NCI-H526 treated with DMSO at 0.1 percent for 48 hours (cell line): ENCODE measurements at places on chromosomes 1 and 21.

GRCh38 chr1:230549625-230550024 lies 92.7 kb upstream of the COG2 start:
- no peak for DNase-seq

DNA sequence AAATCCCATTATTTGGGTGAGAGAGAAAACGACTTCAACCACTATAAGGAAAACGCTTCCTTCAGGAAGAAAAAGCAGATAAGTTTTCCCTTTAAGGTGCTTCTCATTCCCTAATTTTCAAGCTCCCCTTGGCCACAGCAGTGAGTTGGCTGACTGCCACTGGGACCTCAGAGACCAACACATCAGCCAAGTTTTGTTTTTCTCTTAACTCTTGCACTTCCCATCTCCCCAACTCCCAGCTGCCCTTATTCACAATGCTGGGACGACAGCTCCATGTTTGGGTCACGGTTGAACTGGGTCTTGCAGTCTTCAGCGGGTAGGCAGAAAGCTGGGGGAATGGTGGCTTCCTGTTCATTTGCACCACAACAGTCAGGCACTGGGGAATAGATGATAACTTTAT lies 18.9 kb downstream of the SGIP1 start:
- no peak for DNase-seq

GRCh38 chr1:112444269-112444668 lies 48.3 kb downstream of the CTTNBP2NL start:
- DNase-seq, result no peak

DNA sequence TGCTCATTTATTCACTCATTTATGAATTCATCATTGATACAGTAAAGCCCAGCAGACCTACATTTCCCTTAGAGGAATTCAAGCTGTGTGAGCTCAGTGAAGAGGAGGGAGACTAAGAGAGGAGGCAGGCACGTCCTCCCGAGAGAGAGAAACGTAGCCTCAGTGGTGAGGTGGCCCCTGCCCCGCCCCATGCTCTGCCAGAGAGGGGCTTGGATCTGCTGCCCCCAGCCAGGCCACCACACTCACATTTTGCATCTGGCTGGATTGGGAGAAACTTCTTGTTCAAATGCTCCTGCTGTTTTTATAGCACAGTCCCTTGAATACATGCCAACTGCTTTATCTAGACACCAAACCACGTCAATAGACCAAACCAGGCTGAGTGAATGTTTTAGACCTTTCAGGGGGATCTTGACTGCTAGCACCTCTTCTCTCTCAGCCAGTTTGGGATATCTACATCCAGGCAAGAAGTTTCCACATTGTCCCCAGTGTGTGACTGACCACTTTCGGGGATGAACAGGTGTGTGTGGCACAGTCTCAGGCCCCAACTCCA lies 67.7 kb upstream of the AJAP1 start:
- DNase-seq, result no peak

DNA sequence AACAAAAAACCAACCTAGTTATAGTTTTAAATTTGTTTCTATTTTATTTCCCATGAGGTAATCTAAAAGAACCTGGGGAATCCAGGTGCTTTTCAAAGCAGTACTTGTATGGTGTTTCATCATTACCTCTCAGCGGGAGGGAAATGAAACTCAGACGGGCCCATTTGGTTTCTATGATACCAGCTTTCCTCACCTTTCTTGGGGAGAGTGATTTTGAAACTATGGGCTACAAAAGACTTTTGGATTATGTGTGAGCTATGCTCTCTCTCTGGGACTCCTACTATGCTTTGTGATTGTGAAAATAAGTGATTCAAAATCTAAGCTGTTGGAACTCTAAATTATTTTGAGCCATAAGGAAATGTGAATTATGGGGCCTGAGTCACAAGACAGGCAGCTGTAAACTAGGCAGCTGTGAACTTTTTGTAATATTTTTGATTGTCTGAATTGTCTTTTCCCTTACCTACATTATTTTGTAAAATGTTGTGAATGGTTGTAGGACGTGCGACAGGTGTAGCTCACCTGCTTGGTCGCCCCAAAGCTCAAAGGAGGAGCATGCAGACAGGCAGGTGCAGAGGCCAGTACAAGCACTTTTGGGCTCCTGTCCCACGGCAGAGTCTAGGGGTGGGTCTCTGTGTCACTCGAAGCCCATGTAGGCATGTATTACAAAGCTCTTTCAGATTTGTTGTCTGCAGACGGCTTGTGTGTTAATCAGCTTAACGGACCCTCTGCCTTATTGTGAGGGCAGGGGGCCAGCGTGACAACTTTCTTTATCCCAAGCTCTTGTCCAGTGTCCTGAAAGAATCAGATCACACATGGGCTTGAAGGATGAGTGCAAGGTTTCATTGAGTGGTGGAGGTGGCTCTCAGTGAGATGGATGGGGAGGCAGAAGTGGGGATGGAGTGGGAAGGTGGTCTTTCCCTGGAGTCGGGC lies 64.8 kb upstream of the BACH1 start:
- DNase-seq, result no peak

DNA sequence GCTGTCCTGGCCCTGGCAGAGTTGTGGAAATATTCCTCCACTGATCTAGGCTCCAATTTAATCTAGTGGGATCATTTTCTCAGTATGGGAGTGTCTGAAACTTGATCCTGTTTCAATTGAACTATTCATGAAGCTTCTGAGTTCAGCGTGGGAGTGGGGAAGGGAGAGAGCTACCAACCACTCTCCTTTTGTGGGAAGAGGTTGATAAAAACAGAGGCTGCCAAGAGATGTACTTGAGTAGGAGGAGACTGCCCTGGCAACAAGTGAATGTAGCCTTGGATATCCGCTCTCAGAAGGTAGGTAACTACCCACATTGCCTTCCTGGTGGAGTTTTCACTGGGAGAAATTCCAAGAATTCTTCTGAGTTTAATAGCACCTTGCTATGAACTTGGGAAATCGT lies at the start of gene CTXND2:
Gene CTXND2, plus strand, starts transcription at position 119 of the 400 bp plus-strand sequence. CDS start 25,179 bp downstream, outside the sequence.
- no peak for DNase-seq

DNA sequence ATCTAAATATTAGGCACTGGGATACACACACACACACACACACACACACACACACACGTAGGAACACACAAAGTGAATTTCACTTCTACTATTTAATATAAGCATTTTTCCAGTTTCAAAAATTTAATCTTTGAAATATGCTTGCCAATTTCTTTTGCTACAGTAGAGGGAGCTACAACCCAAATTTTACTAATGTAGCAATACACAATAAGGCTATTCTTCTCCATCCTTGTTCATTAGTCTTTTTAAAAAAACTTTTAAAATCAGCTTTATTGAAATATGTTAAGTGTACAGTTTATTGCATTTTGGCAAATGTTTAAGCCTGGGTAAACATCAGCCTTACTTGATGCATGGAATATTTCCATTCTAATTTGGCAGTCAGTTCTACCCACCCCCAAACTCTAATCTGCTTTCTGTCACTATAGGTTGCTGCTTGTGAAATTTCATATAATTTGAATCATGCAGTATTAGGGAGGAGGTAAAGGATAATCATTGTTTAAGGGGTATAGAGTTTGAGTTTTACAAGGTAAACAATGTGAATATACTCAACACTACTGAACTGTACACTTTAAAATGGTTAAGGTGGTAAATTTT lies 93.0 kb upstream of the TENT5C start:
- DNase-seq, result peak; percentile 31

DNA sequence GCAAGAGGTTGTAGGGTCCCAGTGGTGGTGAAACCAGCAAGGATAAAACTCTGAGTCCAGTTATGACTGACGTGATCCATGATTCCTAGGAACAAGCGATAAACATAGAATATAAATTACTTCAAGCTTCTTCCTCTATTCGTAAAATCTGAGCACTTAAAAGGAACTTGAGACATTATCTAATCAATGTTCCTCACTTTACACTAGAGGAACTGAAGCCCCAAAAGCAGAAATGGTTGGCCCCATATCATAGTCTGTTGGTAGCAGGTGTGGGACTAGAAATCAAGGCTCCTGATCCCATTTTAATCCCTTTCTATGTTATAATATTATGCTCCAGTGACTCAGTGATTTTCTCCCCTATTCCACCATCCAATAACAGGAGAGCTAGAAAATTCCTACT lies 21.9 kb upstream of the MNDA start:
- DNase-seq, result no peak

DNA sequence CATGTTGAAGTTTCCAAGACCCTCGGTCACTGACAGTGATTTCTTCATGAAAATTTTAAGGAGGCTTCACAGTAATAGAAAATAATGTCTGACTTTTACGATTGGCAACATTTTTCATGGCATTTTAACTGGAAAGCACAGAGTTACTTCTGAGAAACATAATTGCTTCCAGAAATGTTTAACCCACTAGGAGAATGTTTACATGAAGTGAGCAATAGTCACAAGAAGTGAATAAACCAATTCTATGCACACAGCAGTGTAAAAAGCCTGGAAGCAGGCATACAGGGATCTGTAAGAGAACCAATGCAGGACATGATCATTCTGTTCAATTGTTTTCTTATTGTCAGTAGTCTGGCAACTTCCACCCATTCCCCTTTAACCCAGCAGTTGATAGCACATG lies 316.2 kb upstream of the CXADR start:
- no peak for DNase-seq

DNA sequence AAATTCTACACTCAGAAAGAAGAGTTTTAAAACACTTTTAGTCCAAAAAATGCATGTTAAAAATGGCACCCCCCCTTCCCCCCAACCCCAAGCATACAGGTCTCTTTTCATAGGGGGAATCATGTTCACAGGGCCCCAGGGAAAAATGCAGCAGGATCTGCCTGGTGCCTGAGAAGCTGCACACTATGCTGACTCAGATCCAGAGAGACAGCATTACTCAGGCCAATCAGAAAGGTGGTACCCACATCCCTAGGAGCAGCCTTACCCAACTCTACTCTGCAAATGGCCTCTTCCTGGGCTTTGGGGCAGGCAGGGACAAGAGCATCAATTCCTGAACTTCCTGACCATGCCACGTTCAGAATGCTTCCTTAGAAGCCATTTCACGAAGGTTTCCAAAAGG lies 119.0 kb downstream of the HIVEP3 start:
- no peak for DNase-seq

DNA sequence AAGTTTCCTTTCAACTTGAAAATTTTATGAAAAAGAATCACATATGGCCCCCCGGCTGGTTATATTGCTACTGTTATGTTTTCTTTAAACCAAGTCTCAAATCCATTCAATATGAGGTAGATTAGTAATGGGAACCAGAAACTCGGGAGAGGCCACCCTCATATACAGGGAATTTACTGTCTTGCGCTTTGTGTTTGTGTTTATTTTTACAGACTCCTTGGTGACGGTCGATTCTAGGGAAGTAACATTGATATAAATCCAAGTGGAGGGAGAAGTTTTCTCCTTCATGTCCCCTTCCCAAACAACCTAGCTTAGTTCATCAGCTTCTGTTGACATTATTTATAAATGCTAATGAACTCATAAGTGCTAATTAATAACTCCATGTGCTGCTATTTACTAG lies 163.5 kb upstream of the LMO4 start:
- DNase-seq, result no peak

DNA sequence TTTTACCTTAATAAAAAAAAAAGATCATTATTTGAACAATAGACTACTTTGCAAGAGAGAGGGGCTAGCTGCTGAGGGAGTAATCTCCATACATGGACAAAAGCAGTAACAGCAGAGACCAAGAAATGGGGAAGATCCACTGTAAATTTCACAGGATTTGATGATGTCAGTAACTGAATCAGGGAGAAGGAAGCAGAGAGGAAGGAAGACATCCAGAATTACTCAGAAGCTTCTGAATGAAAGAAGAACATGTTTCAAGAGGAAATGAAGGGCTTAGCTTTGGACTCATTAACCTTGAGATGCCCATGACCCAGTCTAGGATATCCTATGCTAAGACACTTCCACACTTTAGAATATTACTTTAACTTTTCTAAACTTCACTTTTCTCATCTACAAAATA lies 60.4 kb downstream of the SLC44A5 start:
- DNase-seq, result no peak

DNA sequence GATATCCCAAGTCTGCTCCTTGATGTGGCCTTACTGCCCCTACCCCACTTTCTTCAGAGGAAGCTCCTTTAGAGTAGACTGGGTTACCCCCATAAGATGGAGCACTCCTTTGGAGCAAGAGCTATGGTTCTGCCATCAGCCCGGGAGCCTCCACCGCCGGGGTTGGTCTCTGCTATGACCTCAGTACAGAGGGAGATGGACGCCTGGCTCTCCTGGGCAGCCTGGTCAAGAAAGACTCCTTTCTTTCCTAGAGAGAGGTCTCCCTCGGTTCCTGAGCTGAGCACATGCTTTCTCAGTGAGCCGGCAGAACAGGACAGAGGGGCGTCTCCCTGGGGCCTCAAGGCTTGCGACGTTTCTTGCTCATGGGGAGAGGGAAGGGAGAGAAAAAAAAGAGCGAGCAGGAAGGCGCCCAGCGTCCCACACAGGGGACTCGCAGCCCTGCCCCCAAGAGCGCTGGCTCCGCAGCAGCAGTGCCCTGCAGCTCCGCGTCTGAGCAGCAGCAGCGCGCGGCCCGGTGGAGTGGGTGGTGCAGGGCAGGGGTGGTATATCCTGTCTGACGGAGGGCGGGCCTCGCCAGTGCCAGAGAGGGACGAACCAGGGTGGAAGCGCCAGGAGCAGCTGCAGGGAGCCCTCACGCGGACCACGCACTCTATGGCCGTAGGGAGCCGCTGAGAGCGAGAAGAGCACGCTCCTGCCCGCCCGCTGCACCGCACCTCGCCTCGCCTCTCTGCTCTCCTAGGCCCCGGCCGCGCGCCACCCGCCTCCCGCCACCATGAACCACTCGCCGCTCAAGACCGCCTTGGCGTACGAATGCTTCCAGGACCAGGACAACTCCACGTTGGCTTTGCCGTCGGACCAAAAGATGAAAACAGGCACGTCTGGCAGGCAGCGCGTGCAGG lies at the start of gene PKP1:
Gene PKP1, plus strand, starts transcription at position 576 of the 899 bp plus-strand sequence. Its CDS starts 197 bp downstream, at position 773.
- DNase-seq, result no peak

DNA sequence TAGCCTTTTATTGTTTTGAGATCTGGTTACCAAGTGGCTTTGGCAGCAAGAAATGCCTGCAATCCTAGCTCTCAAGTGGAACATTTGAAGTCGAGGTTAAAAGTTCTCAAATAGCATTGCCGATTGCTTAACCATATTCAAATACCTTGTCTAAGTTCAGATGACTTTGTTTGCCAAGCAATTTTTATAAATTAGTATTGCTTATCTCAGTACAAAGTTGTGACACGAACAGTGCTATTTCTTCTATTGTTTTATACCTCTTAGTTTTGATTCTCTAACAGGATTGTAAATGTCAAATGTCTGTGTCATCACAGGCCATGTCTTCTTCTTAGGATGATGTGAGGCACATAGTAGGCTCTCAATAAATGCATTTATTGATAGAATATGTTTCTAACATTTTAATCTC lies 633.3 kb downstream of the PTPRC start:
- DNase-seq, result no peak
